Kidney tubule cell (primary cell): ENCODE measurements at places on chromosomes 7 and 10.

DNA sequence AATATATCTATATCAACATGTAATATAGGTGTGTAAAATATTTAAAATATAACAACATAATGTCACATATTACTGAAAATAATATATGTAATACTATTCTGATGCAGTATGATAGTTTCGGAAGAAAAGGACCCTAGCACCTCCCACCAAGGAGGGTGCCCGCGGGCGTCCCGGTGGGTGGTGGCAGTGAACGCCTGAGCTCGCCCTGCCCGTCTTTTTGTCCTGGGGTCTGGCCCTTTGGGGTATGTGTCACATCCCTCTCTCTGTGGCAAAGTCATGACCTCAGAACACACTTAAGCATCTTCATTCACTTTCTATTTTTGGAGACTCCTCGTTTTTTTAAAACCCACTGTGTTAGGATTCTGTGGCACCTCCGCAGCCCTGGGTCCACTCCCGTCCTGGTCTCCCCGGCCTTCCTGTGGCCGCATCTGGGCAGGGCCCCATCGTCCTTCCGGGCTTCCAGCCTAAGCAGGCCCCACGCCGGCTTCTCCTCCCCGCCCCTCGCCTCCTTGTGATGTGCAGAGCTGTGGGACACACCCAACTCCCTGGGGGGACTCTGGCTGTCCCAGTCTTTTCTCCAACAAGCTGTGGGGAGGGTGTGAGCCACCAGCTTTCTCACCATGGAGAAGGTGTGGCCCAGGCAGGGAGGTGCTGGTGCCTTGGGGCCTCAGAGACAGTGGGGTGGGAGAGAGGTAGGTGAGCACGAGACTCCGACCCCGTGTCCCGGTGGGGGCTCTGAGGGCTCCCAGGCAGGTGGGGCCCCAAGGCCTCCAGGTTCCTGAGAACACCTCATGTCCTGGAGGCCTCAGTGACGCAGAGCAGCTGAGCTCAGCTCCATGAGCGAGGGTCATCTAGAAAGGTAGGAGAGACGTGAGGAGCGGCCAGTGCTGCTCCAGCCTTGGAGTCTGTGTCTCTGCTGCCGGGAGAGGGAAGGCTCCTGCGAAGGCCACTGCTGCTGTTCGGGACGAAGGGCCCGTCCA is 16.5 kb downstream of the PWWP2B start:
- DNase-seq, result no peak

DNA sequence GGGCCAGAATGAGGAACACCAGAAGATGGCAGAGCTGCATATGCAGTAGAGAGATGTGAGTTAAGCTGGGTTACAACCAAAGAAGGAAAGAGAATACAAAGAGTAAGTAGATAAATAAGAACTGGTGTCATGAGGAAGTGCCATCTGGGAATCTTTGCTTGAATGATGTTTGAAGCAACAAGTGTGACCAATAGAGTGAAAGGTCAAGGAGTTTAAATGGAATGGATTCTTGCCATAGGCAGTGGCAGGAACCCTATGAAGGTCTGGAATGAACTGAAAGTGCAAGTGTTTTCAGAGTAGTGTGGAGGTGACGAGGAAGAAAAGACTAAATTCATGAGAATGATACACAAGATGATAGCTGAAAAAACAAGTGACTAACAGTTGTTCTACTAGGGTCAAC is 21.6 kb downstream of the MEST start:
- DNase-seq, result peak; percentile 60

GRCh38 chr7:31933481-31933880 is 136.7 kb downstream of the PDE1C start:
- DNase-seq, result no peak

- peak; percentile 85 for DNase-seq
Measured at GRCh38 chr10:33334805-33335550, 511 bp upstream of the NRP1 start.

DNA sequence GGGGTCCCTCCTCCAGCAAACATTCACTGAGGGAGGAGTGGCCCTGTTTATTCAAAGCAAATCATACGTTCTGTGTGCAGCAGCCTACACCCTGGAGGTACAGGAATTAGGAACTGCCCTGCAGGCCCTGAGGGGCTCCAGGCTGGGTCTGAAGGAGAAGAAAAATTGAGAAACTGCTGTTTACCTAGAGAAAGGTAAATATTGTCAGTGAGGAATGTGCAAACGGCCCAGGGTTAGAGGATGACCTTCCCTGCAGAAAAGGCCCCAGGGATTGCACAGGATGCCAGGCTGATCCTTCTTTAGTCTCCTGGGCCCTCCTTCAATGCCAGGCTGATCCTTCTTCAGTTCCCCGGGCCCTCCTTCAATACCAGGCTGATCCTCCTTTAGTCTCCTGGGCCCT is 5.7 kb downstream of the CALML5 start:
- no peak for DNase-seq
